ENCODE measurements at places on chromosomes 7 and 10. TPM values are rescaled to one million over a fixed set of nuclear protein-coding genes. Genes with fewer than 3 reads are reported as not detected.

DNA sequence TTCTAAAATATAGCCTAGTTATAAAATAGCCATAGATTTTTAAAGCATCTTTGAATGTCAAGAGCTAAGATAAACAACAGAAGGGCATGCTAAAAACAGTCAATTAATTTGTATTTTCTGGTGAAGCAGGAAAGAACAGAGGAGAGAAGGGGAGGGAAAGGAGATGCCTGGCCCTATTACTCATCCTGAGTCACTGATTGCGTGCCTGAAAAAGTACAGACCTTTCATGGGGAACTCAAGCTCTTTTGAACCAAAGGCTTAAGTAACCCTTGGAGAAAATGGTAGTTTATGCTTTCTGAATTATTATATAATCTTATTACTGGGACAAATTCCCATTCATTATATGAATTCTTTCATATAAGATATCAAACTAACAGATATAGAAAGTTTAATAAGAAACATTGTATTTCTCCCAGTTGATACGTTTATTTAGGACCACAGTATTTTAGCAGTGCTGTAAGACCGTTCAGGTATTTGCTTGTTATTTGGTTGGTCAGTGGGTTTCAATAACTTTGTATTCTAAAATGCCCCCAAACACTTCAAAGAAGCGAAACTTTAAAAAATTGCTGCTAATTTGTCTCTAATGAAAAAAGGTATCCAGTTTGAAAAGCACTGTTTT, 151.3 kb downstream of the HGF start:
- H3K4me3 ChIP-seq = no peak overlapping the region
- H3K27me3 ChIP-seq = no peaks in the 10 kb centered on the region
- H3K36me3 ChIP-seq = no peaks in the 10 kb centered on the region

PKD2L1 gene
- not detected for total RNA-seq

DNA sequence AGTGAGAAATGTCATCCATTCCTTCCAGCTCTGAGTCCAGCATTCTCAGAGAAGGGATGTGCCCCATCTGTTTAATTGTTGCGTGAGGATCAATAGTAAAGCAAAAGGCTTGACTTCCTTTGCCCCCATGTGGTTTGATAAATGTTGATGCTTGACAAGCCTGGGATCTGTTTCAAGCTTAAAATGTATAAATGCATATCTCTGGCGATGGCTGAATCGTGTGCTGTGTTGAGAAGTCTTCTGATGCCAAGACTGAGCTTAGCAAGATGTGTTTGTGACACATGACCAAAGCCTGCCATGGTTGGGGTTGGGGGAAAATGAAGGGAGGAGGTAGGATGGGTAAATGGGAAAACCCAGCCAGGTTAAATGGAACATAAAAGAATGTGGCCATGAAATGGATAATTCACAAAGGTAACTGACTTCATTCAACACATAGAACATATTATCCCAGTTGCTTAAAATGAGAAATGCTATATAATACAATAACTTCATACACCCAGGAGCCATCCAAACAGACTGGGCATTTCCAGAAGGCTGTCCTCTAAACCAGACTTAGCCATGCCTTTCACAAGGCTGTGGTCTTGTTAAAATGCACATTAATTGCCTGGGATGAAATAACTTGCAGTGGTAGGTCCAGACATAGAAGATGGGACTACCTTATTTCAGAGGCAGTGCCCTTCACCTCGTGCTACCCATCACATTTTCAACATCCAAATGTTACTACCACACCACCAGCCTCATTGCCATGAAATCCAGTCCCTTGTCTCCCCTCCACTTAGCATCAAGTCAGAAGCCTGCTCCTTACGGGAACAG, 147.3 kb upstream of the PDE1C start:
- no peaks in the 10 kb centered on the region for H3K27me3 ChIP-seq
- H3K27ac ChIP-seq = no peak overlapping the region
- DNase-seq = no peak
- H3K36me3 ChIP-seq = no peaks in the 10 kb centered on the region
- H3K4me1 ChIP-seq = no peaks in the 10 kb centered on the region
- H3K4me3 ChIP-seq = no peak overlapping the region

- no peaks in the 10 kb centered on the region for H3K4me1 ChIP-seq
- no peaks in the 10 kb centered on the region for H3K27me3 ChIP-seq
- no peak for DNase-seq
- no peak overlapping the region for H3K4me3 ChIP-seq
- H3K36me3 ChIP-seq = no peaks in the 10 kb centered on the region
- H3K27ac ChIP-seq = no peak overlapping the region
Measured at GRCh38 chr7:130789436-130789835, 55.4 kb upstream of the KLF14 start.

GHRHR gene
- total RNA-seq = not detected

GRCh38 chr7:336810-337566, 47.0 kb downstream of the FOXL3 start:
- H3K36me3 ChIP-seq = no peaks in the 10 kb centered on the region
- H3K27me3 ChIP-seq = no peaks in the 10 kb centered on the region
- no peak overlapping the region for H3K4me3 ChIP-seq
- peaks cover 19% of the 10 kb centered on the region for H3K4me1 ChIP-seq

Data from thoracic aorta (tissue), 2 donors.